ENCODE measurements at places on chromosomes 13 and 19. TPM values are rescaled to one million over a fixed set of nuclear protein-coding genes. Genes with fewer than 3 reads are reported as not detected.

Gene PSG2
- polyA plus RNA-seq, result not detected

Gene LRFN3
- 0.60 TPM for polyA plus RNA-seq

Gene ZNF556
- polyA plus RNA-seq, result not detected

Gene SACS
- polyA plus RNA-seq, result 145 TPM

Gene ADGRE3
- not detected for polyA plus RNA-seq

Gene TMEM190
- not detected for polyA plus RNA-seq

Gene ZNF534
- polyA plus RNA-seq, result 0.85 TPM

Gene IGFLR1
- 1.0 TPM for polyA plus RNA-seq

Gene CRYL1
- polyA plus RNA-seq, result 7.0 TPM

Gene OR4F17
- polyA plus RNA-seq, result not detected

Gene ZNF177
- polyA plus RNA-seq, result 10.9 TPM

Gene STARD13
- polyA plus RNA-seq, result 3.7 TPM

Gene GALP
- not detected for polyA plus RNA-seq

Gene FOXA3
- polyA plus RNA-seq, result not detected

Gene CEACAM3
- not detected for polyA plus RNA-seq

Gene FBXO27
- polyA plus RNA-seq, result 2.7 TPM
